ENCODE measurements at places on chromosomes 2 and 18.

DNA sequence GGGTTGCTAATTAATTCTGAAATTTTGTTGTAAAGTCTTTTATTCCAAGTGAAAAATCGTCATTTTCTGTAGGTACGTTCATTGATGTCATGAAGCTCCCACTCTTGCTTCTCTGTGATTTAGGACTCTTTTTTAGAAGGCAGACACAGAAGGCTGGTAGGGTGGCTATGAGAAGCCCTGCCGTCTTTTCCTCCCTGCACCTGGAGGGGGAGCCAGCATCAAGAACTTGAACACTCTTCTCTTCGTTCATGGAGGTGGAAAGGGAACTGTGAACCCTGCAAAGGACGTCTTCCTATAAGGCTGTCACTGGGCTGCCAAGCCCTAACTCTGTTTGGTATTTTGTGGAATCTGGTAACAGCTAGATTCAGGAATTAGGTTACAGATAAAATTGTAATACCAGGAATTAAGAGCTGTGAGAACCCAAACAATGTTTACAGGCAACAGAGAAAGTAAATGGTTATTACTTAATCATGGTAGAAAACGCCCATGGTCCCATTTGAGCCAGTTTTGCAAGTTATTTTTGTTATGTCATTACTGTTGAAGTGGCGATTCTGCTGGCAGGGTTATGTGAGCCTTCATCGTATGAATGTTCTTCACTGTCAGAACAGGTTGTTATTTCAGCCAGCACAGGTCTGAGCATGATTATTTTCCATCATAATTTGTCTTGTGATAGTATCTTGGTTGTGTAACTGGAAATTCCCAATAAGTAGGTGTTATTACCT lies 112.2 kb downstream of the OSBPL6 start:
- no peak for DNase-seq

DNA sequence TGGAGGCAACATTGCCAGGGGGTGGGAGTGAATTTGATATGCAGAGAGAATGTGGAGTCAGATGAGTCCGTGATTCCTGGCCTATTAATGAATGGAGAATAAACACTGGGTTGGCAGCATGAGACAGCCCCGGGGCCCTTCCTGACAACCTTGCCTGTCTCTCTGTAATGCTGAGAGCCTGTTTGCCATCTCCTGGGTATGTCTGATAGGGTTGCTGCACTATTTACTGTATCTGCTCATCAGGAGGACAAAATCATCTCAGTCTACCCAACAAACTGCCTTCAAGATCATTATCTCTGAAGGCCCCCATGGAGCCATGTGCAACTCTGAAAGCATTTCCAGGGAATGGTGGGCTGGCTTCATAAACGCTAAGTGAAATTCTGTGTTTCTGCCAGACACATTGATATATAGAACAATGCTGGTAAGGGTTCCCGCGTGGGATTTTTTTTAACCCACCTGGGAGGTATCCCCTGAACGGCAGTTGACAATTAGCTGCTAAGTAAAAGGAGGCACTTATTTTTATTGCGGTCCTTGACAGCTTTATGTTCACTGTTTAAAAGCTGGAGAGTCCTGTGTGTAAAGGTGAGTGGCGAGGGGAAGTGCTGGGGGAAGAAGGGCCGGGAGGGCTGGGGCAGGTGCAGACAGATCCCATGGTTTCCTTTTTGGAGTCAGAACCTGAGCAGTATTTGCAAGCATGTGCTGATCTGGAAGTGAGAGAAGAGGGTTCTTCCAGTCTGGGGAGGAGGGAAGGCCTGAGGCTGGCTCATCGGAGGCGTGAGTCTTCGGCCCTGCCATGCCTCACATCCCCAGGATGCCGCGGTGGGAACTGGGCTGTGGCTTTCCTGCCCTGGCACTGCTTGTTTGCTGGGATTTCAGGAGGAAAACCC lies 64.8 kb downstream of the ARHGAP25 start:
- DNase-seq: no peak

- no peak for DNase-seq
These were observed 78.0 kb downstream of the LTBP1 start for GRCh38 chr2:33024758-33025157.

GRCh38 chr2:15802657-15803542 lies 137.4 kb upstream of the MYCN start:
- no peak for DNase-seq

DNA sequence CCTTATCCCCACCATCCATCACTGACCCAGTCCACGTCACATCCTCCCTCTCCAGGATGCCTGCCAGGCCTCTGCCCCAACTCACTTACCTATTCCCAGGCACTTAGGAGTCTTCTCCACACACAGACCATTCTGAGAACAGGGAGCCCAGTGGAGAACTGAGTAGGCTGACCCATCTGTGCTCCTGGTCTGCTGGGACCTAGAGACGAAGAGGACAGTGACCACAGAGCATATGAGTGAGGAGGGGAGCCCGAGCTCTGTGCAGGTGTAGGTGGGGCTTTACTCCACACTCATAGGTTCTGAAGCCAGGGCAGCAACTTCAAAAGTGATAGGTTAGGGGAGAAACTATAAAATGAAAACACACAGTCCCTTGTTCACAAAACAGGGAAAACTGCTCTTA lies 130.0 kb downstream of the NDUFA10 start:
- DNase-seq: no peak

- no peak for DNase-seq
These were observed 38.7 kb downstream of the ABI2 start for GRCh38 chr2:203366639-203367466.

- DNase-seq: no peak
These were observed 110.7 kb downstream of the NFATC1 start for GRCh38 chr18:79506191-79507075.

DNA sequence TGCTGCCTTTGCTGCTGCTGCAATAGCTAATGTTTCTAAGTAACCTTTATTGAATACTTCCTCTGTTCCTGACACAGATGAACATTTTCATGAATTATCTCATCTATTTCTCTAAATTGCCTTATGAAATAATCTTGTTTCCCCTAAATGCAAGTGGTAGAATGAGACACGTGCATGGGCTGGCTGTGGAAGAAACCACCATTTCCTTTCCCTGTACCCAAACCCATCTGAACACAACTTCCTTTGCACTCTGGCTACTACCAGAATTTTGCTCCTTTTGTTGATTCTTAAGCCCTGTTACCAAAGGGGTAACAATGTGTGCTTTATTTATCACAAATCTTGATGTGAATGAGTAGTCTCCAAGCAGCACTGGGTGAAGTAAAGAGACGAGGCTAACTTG lies 29.2 kb downstream of the AKAIN1 start:
- DNase-seq: no peak

- DNase-seq: no peak
These were observed 279.7 kb downstream of the KCNJ3 start for GRCh38 chr2:154978244-154978643.

DNA sequence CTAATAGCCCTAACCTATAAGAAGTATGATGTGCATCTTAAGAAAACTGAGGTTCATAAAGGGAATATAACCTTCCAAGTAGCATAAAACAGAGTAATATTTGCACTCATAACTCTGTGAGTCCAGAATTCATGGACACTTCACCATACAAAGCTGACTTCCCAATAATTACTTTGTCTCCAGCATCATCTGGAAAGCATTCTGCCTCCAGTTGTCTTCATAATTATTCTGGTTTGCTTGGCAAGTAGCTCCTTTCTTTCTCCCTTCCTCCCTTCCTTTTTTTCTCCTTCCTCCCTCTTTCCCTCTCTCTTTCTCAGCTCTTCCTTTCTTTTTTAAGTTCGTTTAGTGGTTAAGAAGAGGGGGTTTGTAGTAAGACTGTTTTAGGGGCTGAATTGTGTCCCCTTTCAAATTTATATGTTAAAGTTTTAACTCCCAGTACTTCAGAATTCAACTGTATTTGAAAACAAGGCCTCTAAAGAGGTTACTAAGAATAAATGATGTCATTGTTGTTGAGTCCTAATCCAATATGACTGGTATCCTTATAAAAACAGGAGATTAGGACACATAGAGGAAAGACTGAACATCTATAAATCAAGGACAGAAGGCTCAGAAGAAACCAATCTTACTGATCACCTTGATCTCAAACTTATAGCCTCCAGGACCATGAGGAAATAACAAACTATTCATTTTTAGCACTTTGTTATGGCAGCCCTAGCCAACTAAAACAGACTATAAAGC lies 28.9 kb downstream of the TFPI start:
- DNase-seq: no peak

DNA sequence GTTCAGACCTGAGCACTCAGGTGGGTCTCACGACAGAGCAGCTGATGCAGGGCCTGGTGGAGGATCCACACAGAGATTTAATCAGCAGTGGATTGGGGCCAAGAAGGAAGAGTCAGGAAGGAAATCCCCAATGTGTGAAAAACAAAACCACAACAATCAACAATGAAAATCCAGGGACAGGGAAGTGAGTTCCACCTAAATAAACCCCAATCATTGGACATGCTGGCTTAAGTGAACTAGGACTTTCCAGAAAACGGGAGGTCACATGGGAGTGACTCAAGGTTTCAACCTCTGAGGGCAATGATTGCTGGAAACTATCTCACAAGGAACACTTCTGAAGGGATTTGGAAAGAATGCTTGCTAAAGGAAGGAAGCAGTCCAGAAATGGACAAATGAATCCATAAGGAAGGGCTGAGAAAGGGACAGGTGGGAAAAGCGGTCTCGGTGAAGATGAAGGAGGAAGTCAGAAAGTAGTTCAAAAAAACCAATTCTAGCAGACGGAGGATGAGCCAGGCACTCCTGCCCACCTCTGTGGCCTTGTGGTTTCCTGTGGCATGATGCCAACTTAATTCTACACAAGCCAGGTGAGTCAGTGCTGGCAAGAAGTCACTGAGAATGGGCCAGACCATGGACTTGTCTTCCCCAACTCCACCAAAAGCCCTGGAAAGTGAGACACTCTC lies 15.4 kb upstream of the XDH start:
- DNase-seq: no peak

DNA sequence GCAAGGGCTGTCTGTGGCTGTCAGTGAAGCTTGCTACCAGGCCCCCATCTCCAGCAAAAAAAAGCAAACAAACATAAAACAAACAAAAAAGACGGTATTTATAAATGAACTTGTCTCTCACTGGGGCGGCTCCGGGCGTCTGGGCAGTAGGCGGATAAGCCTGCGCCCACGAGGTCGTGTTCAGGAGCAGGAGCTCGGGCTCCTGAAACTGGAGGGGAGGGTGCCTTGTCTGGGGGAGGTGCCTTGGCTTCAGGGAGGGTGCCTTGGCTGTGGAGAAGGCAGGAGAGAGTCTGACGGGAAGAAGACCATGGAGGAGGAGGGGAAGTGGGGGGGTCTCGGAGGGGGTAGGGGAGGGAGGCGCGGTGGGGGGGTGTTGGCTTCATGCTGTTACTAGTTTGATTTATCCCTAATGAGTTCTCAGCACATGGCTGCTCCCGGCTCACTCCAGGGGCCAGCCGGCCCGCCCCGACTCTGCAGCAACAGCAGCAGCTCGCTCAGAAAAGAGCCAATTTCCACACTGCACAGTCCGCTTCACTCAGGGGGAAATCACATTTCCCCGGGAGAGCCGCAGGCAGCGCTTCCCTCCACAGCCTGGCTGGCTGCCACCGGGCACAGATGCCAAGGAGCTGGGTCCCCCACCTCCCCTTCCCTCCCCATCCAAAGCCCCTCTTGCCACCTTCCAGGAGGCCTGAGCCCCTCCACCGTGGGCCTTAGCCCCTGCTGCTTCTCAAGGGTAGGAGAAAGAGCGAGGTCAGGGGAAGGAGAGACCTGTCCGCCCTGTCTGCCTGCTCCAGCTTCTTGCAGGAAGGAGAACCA lies 38.7 kb downstream of the PSD4 start:
- DNase-seq: no peak

- no peak for DNase-seq
These were observed 110.4 kb downstream of the GRB14 start for GRCh38 chr2:164510895-164511294.

DNA sequence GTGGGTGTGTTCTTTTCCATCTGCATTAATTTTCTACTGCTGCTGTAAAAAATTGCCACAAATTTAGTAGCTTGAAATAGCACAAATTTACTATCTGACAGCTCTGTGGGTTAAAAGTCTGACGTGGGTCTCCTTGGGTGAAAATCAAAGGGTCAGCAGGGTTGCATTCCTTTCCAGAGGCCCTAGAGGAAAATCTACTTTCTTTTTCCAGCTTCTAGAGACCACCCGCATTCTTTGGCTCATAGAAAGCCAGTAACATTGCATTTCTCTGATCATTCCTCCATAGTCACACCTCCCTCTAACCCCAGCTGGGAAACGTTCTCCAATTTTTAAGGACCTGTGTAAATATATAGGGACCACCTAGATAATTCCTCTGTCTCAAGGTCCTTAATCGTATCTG lies 128.8 kb downstream of the ATL2 start:
- DNase-seq: no peak

GRCh38 chr2:225841314-225841713 lies 441.8 kb downstream of the NYAP2 start:
- DNase-seq: no peak

- no peak for DNase-seq
These were observed 307.8 kb downstream of the CYP26B1 start for GRCh38 chr2:71839826-71840225.

DNA sequence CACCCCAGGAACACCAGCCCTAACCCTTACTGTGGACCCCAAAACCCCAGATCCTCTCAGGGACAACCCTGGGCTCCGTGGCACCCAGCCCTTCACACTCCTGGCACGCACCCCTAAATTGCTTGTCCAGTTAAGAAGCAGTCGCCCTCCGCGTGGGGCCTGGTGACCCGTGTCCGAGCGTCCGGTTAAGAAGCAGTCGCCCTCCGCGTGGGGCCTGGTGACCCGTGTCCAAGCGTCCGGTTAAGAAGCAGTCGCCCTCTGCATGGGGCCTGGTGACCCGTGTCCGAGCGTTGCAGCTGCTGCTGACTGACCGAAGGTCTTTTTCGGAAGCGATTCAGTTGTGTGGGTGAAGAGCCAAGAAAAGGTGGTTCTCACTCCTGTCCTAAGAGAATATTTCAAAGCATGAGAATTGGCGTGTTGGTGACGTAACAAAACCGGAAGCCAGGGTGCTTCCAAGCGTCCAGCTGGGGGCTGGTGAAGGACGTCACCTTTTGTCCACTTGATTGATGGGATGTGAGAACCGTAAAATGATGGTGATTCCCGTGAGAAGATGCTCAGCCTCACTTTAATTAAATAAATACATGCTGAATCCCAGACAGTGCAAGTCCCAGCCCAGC lies 70.5 kb downstream of the KCNG2 start:
- DNase-seq: peak; percentile 35

DNA sequence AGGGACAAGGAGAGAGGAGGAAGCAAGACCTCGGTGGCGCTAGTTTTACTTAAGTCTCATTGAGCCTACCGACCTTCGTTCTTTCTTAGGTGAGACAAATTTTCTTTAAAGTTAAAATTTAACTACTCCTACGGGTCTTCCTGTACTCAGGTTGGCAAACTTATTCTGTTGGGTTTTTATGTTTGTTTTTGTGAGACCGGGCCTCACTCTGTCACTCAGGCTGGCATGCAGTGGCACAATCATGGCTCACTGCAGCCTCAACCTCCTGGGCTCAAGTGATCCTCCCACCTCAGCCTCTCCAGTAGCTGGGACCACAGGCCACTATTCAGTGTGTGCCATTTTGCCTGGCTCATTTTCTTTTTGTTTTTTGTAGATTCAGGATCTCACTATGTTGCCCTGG lies 189.0 kb downstream of the TNS1 start:
- no peak for DNase-seq

DNA sequence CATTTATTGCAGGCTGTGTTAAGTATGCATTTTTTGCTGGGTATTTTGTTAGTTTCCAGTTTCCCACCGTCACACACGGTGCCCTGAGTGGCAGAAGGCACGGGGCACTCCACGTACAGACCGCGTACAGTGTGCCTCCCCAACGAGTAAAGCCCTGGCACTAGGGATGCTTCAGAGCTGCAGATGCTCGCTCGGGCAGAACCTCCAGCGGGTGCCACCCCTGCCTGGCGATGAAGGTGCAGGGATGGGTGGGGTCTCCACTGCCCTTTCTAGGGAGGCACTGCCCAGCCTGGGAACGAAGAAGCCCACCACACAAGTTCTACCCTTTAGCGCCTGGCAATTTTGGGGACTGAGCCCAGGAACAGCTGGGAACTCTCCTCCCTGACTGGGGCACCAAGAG lies 4.1 kb downstream of the GREB1 start:
- no peak for DNase-seq

Measured in SHP77 treated with DMSO at 0.1 percent for 48 hours (cell line).